ENCODE measurements at places on chromosomes 3 and 15.

DNA sequence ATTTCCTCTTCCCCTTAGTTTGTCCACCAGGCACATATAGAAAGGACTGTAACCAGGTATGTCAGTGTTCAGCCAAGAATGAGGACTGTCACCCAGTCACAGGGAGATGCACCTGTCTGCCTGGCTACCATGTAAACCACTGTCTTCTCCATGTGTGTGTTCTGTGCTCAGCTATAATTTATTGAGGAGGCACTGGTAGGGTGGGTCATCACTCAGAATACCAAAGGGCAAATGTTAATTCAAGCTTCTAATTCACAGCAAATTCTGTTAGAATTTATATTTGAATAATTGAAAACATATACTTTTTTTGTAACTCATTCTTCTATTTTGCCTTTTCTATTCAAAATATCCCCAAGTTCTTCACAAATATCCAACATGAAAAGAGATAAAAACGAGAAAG lies 780.4 kb downstream of the MECOM start:
- no peak for DNase-seq

- DNase-seq: no peak
Measured at GRCh38 chr3:66396888-66397287, 103.9 kb downstream of the LRIG1 start.

DNA sequence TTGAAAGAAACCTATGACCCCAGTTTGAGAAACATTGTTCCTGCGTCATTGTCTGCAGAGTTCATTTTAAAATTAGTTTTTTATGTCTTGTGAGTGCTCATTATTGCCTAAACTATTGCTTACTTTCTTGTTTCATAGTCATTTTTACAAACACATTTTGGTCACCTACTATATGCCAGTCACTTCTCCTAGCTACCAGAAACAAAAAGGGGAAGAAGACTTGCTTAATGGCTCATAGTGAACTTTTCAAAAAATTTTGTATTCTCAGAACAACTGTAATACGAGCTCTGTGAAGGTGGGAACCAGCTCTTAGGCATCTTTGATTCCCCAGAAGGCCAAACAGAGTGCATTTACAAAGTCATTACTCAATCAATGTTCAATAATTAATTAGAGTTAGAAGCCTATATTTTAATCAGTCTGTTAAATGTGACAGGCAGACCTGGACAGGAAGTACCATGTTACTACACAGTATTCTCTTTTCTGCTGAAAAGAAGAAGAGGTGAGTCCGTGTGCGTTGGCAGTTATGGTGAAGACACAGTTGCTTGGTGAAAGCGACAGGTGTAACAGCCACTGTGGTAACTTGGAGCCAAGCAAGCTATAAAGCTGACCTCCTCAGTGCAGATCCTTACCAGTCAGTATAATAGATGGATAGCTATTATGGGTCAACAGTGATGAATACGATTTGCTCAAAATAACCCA lies 46.6 kb downstream of the DPPA2 start:
- no peak for DNase-seq

DNA sequence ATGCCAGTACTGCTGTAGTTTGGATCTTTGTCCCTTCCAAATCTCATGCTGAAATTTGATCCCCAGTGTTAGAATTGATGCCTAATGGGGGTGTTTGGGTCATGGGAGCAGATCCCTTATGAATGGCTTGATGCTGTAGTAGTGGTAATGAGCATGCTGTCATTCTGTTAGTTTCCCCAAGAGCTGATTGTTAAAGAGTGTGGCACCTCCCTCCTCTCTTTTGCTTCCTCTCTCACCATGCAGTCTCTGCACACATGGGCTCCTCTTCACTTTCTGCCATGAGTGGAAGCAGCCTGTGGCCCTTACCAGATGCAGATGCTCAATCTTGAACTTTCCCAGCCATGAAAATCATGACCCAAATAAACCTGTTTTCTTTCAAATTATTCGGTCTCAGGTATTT lies 141.3 kb upstream of the DPPA4 start:
- DNase-seq: no peak

DNA sequence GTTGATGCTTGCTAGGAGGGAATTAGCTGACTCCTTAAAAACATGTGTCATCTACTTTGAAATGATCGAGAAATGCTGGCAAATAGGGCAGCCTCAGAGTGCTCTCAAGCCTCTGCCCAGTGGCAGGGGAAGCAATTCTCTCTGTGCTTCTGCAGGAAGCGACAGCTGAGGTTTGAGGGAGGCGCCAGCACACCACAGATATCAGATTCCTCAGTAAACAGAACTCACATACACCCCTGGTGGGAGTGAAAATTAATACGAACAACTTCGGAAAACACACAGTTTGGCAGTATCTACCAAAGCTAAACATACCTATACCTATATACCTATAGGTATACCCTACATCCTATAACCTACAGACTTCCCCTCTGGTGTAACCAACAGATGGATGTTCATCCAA lies 61.3 kb downstream of the NSMCE3 start:
- no peak for DNase-seq

- peak; percentile 42 for DNase-seq
Measured at GRCh38 chr15:34318277-34319079, 19.1 kb downstream of the SLC12A6 start.

GRCh38 chr3:105843994-105844393 lies 24.8 kb downstream of the CBLB start:
- no peak for DNase-seq

Data from stimulated activated CD4-positive, alpha-beta T cell treated with anti-CD3 and anti-CD28 coated beads, Interleukin-15, amount 100 ng/mL, for 24 hours (primary cell).